Left cardiac atrium (tissue), 4 donors: ENCODE measurements at places on chromosomes 6 and 20. TPM values are rescaled to one million over a fixed set of nuclear protein-coding genes. Genes with fewer than 3 reads are reported as not detected.

SLC24A3 gene
- 2.1 TPM for total RNA-seq

HLA-G gene
- total RNA-seq, result not detected

SLC22A7 gene
- not detected for total RNA-seq

DNA sequence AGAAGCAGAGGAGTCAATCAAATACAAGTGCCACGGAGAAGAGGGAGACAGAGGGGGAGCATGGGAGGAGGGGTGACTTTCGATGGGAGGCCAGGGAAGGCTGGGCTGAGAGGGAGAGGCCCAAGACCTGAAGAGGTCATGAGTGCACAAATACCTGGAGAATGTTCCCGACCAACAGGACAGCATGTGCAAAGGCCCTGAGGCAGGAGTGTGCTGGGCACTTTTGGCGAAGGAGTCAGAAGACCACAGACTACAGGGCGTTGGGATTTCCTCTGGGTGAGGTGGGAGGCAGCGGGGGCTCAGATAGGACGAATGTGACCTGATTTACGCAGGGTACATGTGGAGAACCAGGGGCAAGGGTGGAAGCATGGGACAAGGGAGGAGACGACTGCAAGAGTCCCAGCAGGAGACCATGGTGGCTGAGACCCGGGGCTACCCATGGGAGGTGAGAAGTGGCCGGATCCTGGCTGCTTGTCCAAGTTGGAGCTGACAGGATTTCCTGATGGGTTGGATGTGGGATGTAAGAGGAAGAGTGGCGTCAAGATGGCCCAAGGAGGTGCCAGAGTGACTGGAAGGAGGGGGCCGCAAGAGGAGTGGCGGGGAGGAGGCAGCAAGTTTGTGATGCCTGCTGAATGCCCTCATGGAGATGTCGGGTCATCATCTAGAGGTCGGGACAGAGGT is 23.4 kb downstream of the PREX1 start:
- DNase-seq, result no peak

DNA sequence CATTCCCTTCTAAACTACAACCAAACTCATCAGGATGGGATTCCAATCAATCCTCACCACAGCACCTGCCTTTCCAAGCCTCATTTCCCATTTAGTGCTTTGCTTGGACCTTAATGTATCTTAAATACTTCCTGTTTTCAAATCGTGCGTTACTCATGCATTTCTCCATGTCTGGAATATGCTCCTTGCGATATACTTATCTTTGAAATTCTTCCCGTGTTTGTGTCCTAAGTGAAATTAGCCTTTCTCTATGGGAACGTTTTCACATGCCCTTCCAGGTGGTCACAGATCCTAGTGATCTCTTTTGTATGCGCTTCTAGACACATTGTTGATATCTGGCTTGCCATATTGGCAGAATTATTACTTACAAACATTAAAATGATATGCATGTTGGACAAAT is 620.6 kb upstream of the AGPAT4 start:
- DNase-seq, result no peak
